NCI-H187 treated with DMSO at 0.1 percent for 48 hours (cell line): ENCODE measurements at places on chromosomes 1 and 21.

- DNase-seq = no peak
Measured at GRCh38 chr1:181181792-181182585, 93.5 kb downstream of the IER5 start.

- DNase-seq = no peak
Measured at GRCh38 chr1:101137144-101138126, 99.4 kb upstream of the S1PR1 start.

DNA sequence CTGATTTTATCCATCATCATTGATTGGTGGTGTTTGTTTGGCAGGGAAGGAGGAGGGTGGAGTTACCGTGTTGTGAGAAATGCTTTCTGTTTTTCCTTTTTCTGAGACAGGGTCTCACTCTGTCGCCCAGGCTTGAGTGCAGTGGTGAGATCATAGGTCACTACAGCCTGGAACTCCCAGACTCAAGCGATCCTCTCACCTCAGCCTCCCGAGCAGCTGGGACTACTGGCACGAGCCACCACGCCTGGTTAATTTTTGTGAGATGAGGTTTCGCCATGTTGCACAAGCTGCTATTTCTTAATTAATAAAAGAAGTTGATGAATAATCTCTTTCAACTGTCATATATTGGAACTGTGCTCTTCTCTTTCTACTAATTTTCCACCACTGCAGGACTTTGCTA, 44.3 kb downstream of the HUNK start:
- no peak for DNase-seq

GRCh38 chr1:73803380-73803779, 394.6 kb downstream of the LRRIQ3 start:
- DNase-seq = no peak
